ENCODE measurements at places on chromosomes 4 and X.

DNA sequence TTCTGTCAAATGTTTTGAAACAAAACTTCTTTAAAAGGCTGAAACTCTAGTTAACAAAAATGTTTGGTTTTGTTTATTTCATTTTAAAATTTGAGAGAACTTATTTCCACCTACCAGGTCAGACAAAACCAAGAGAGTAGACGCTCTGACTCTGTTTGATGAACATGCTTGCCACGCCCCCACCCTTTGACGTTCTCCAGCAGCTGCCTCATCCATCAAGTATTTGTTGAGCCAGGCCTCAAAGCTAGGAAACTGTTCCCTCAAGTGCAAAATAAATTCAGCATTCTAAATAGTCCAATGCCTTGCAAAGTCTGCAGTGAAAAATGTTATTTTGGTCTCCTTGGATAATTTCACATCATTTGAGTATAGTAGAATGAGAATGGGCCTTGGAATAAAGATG is 121.6 kb downstream of the GUCY2F start:
- no peak for DNase-seq

GRCh38 chr4:105170711-105171110 is 24.0 kb downstream of the TET2 start:
- DNase-seq: no peak

DNA sequence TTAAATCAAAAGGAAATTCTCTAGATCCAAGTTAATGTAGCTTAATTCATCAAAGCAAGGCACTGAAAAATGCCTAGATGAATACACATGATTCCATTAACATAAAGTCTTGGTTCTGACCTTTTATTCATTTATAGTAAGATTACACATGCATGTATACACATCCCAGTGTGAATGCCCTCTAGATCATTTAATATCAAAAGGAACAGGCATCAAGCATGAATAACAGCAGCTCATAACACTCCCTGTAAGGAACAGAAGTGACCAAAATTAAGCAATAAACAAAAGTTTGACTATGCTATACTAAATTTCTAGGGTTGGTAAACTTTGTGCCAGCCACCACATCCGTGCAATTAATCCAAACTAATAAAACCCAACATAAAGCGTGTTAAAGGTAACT is 511.5 kb downstream of the SPIN4 start:
- DNase-seq: no peak

DNA sequence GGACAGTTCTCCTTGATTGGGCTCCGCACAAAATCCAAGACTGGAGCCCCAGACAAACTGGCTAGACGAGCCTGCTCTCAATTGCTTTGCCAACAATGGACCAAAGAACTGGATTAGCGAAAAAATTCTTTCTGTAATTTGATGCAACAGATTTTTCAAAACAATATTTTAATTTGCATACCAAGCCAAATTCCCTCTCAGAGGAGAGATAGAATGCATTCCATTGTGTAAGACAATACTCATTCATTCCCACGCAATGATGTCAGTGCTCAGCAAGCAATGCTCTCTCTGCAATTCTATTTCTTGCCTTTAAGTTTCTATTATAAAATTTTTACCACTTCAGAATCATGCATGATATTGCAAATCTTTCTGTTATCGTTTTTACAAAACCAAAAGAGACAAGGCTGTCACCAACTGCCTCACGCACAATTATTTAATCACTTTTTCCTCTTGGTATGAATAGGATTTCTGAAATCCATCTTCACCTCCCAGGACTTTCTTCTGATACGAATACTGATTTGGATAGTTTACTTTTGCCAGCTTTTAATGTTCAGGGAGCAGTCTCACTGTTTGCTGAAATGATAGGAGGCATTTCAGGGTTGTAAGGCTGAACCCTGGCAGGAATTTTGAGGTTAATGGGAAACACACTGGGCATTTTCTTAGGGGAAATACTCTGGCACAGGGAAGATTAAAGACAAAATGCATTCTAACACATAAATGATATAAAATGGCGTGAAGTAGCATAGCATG is 46.1 kb upstream of the HCCS start:
- no peak for DNase-seq

DNA sequence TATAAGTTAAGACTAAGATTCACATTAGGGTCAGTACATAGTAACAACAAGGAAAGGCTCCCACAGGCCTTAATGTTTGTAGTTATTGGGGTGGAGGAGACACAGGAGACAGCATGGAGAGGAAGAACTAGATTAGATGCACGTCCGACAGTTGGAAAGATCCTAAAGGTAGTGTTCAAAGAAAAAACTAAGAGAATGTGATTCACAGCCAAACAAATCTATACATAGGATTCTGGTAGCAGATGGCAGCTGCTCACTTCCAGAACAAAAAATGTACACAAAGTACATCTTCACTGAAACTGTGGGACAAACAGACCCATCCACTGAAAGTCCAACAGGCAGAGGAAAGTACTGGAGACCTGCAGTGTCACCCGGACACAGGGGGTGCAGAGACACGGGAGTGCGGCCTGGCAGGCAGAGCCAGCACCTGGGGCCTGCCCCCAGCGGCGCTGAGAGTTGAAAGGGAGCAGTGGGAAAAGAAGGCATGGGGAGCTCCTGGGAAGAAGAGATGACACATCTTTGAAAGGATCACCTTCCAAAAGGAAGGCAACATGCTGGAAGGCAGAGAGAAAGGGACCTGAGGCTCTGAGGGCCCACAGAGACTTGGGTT is 40.0 kb downstream of the NELFA start:
- no peak for DNase-seq

DNA sequence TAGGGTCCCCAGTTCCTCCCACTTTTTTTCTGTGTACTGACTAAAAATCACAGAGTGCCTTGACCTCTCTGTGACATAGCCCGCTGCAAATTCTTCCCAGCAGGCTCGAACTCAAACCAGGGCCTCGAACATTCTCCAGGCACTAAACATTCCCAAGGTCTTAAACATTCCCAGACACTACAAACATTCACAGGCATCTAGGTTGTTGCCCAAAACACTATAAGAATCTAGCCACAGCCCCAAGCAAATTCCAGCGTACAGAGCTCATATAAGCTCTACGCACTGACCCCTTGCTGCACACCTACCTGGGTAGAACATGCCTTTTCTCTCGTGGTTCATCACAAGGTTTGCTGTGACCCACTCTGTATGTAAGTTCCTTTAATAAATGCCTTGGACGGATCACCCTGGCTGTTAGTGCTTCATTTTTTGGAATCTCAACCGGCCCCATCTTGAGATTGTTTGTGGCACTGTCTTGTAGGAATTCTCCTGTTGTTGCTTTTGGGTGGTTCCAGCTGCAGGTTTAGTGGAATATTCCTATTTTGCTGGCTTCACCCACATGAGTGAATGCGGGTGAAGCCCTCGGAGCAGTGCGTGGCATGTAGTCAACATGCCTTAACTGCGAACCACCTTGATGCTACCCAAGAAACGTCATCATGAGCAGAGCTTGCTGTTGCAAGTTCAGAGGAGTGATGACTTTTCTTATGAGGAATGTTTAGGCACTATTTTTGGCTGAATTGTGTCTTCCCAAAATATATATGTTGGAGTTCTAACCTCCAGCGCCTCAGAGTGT is 230.0 kb downstream of the HS3ST1 start:
- no peak for DNase-seq

DNA sequence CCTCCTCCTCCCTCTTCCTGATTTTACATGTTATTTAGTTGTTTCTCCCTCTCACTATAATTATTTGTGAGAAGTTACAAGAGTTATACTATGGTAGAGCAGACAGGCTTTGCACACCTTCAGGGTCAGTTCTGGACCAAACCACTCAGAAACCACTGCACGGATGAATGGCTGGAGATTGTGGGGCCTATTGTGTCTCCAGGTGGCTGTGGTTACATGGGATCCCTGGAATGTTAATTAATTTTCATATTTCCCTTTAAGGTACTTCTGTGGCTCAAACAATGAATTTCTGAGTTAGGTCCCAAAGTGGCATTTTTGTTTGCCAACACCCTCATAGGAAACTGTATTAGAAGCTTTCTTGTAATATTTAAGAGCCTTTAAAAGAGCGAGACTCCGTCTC is 151.9 kb downstream of the BMPR1B start:
- DNase-seq: no peak

GRCh38 chr4:114005569-114006442 is 26.4 kb upstream of the ARSJ start:
- no peak for DNase-seq

- DNase-seq: no peak
Observed at GRCh38 chr4:29310252-29310651, 1409.9 kb upstream of the PCDH7 start.

DNA sequence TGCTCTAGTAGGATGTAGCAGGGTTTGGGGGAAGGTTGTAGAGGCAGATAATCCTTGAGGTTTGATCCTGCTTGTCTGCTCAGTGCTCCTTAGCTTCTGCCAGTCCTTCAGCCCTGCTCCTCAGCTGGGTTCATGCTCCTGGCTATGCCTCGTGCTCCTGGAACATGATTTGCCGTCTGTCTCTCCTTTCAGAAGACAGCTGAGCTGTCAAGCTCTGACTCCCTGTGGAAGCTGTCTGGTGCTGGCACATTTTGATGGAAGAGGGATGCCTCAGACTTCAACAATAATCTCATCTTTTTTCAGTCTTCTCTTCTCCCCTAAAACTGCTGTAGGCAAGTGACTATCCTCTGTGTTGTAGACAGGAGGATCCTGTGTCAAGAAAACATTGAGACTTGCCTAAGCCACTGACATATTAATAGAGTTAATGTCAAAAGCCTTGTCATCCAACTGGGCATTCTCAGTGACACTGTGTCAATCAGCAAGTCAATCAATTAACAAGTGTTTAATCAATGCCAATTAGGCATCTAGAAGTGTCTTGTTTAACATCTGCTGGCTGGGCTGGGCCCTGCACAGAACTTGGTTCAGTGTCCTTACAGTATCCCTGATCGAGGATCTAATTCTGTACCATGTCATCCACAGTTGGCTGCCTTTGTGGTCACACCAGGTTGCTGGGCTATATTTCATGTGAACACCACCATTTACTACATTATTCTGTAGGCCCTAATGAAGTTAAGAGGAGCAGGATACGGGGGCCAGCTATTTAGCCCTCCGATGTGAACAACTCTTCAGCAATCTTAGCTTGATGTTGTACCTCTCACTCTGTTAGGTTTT is 96.7 kb downstream of the SYNPO2 start:
- DNase-seq: no peak

DNA sequence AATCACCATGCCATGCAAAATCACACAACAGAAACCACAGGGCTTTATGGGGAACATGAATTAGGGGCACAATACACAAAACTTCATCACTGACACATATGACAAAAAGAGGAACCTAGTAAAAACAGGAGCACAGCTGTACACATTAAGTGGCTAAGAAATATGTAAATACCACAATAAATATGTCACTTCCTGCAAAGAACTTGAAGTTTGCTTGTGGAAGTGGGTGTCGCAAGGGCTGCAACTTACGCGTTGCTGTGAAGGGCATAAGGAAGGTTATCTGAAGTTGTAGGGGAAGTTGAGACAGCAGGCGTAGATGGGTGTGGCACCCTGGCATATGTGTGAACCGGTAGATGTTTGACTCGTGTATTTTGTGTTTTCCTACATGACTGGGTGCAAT is 42.4 kb downstream of the CLCN4 start:
- DNase-seq: peak; percentile 82

GRCh38 chrX:38151441-38151840 is 69.2 kb downstream of the SRPX start:
- no peak for DNase-seq

GRCh38 chrX:13220916-13221315 is 98.9 kb downstream of the ATXN3L start:
- DNase-seq: no peak

DNA sequence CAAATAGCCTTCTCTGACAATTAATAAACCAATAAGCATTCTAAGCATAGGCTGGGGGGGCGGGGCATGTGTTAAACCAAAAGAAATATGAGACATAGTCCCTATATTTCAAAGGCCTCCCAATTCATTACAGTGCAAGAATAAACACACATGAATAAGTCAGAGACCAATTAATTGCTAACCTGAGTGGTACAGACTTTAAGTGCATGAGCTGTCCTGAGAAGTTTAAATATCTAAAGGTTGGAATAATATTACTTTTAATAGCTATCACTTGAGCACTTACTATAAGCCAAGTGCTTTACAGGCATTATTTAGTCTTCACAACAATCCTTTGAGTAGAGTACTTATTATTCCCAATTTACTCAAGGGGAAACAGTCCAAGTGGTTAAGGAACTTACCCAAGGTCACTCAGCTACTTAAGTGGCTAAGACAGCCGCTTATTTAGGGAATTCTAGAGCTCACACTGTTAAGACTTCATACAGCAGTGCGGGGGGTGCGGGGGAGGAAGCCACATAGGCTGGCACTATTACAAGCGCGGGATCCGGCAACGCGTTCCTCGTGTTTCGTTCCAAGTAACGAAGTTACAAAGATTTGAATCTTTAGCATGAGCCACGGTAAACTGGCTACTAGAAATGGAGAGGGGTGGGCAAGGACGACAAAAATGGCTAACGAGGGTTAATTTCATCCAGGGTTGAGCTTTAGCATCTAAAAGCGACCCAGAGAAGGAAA is 1.4 kb downstream of the THOC2 start:
- DNase-seq: no peak

GRCh38 chr4:89347363-89348025 is 39.9 kb upstream of the GPRIN3 start:
- DNase-seq: no peak

- no peak for DNase-seq
Observed at GRCh38 chr4:78464265-78464664, 87.3 kb upstream of the ANXA3 start.

GRCh38 chrX:150205011-150205410 is 158.1 kb upstream of the MAMLD1 start:
- DNase-seq: no peak

DNA sequence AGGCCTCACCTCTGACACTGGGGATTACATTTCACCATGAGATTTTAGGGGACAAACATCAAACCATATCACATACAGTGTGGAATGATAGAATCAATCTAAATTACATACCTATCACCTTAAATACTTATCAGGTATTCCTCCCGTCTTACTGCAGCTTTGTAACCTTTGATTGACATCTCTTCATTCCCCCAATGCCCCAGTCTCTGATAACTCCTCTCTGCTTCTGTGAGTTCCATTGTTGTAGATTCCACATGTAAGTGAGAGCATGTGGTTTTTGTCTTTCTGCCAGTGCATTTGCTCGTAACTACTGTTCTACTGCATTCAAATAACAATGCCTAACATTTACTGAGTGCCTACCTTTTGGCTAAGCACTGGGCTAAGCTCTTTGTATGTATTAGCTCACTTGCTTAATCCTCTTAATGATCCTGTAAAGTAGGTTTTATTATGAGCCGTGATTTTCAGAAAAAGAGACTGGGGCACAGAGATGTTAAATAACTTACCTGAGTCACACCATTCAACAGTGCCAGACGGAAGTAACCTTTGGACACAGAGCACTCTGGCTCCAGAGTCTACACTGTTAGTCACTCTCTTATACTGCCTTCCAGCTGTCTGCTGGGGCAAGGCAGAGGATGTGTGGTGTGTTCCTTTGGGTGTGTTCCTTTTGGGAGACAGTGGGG is 63.7 kb upstream of the ESX1 start:
- DNase-seq: no peak

- no peak for DNase-seq
Observed at GRCh38 chr4:128974136-128974581, 119.2 kb downstream of the SCLT1 start.
